NCI-H774 (cell line): ENCODE measurements at places on chromosomes 5 and 9.

DNA sequence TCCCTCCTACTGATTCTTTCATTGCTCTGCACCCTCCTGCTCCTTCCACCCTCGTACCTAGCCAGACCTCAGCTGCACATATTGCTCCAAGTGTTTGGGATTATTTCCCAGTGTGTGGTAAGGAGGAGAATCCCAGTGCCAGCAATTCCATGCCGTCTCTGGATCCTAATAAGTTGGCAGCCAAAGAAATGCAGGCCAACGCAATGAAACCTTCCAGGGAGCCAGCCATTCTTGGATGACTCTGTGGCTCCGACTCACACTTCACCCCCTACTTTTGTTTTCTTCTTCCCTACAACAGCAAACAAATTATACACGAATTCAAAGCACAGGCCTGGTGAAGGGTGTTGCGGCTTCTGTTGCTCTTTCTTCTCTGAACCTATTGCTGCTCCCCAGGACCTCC, 82.5 kb upstream of the SLC1A3 start:
- DNase-seq: no peak

DNA sequence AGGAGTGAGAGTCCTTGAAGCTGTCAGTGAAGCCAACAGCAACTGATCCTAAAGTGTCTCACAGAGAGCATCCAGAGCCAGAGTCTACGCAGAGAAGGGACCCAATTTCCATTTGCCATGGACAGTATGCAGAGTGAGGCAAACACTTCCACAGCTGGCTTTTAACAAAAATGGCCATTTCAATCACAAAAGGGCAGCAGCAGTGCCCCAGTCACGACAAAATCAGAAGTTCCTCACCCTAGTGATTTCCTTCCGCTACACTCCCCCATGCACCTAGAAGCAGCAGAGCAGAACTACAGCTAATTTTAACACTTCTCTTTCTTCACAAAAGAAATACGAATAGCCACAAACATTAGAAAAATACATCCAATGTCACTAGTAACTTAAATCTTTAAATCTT, 27.9 kb downstream of the FBXW11 start:
- DNase-seq: no peak

DNA sequence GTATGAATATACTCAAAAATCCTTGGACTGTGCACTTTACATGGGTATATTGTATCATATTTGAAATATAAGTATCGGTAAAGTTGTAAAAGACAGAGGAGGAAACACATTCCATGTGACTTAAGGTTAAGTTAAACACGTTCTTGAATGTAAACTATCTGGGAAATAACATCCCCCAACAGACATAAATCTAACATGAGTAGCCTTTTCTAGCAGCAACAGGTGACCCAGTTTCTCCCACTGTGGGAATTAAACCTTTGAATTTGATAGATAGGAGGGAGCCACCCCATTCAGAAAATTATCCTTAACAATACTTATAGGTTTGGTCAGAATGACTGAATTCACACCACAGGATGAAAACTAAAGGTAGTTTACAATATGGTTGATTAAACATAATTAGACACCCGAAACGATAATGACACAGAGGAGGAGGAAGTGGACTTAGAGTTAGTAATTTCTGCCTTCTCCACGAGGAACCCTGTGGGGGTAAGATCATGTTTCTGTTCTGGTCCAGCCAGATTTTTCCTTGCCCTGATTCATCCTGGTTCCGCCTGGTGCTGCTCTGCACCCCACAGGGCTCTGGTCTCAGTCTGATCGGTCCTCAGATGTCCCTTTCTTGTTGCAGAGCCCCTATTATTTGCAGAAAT, 84.6 kb upstream of the DNAH5 start:
- no peak for DNase-seq

DNA sequence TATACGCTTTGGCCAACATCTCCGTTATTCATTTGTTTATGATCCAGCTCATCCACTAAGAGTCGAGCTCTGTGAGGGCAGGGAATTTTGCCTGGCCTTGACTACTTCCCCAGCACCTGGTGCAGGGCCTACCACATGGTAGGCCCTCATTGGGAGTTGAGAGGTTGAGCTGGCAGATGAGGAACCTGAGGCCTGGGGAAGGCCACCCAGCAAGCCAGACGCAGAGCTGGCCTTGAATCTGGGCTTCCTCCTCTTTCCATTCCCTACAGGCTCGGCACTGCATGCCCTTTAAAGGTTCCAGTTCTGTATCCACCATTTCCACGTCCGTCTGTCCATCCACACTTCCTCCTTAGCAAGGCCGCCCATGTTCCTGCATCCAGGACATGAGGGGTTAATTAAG, 24.2 kb downstream of the KCNMB1 start:
- no peak for DNase-seq

GRCh38 chr5:169126481-169127021, 174.4 kb downstream of the SLIT3 start:
- DNase-seq: no peak
